ENCODE measurements at places on chromosomes 11 and 22.
A peak's percentile ranks its signal among the peaks of the same experiment; 100 is the strongest.

DNA sequence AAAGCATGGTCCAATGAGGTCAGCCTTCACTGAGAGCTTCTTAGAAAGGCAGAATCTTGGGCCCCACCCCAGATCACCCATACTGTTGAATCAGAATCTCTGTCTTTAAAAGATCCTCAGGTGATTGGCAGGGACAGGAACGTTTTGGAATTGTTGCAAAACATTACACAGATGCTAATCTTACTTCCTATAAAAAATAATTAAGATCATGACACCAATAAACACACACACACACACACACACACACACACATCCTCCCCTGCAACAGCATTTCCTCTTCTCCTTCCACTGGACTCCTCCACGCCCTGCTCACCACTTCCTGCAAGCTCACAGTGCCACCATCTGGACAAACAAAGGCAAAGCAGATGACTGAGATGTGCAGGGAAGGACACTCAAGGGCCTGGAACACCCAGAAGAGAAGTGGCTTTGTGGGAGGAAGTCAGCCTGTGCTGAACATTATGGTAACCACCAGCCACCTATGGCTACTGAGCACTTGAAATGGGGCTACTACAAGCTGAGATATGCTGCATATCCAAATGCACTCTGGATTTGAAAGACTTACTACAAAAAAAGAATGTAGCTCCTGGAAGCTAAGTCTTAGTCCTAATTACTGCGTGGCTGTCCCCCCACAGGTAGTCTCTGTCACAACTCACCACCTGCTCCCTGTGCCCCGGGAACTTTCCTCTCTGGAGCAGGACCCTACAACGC, 65.6 kb downstream of the BTG4 start:
- peak; percentile 28 for DNase-seq

DNA sequence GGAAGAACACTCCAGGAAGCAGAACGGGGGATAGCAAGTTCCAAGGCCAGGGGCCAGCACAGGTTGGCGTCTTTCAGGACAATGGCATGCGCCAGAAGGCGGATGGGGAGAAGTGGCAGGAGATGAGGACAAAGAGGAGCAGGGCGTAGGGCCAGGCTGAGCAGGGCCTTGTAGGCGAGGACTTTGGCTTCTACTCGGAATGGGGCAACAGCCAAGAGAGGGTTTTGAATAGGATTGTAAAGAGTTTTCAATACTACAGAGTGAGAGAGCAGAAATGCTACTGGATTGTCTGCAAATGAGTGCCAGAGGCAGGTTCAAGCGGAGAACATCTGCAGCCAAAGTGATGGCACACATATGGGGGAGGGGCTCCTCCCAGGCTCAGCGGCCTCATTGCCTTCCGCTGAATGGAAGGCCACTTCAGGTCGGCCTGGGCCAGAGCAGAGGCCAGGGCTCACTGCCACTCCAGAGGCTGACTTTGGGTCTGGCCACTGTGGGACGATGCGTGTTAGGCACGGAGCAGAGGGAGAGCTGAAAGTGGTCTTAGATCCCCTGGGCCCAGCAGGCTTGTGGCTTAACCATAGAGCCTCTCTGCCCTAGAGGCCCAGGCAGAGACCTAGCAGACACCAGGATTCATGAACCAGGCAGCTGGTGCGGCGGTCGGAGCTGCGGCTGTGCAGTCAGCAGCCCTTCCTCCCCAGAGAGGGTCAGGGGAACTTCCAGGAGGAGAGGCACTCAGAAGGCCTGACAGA, 118.2 kb downstream of the DSCAML1 start:
- no peak for DNase-seq

DNA sequence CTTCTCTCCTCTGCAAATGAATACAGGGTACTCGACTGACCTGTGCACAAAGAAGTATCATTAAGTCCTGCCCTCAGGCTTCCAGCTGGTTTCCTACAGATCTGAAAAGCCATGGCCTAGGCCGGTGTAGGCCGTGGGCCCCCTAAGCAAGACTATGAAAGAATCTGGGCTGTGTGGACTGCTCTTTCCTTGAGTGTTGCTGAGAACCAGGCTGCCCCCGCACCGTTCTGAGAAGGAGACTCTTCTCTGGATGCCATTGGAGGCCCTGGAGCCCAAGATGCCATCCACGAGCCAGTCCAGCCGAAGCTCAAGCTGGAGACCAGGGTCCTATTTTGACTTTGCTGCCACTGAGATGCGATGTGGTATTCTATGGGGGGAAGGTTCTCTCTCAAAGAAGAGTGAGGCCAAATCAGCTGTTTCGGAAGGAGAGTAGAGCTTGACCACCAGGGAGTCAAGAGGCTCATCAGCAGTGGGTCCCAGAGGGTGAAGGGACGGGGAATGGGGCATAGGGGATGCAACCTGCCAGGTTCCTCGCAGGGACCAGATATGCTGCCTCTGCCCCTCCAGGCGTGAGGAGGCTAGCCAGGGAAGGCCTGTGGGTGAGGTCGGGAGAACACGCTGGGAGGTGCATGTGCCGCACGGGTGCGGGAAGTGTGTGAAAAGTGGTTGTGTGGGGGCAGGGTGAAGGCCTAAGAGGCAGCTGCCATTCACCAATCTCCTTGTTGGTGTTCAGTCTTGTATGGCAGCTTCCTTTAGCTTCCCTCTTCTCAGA, 96.4 kb upstream of the B3GAT1 start:
- no peak for DNase-seq

- DNase-seq, result no peak
Observed at GRCh38 chr22:26023104-26023775, 146.0 kb upstream of the SEZ6L start.

DNA sequence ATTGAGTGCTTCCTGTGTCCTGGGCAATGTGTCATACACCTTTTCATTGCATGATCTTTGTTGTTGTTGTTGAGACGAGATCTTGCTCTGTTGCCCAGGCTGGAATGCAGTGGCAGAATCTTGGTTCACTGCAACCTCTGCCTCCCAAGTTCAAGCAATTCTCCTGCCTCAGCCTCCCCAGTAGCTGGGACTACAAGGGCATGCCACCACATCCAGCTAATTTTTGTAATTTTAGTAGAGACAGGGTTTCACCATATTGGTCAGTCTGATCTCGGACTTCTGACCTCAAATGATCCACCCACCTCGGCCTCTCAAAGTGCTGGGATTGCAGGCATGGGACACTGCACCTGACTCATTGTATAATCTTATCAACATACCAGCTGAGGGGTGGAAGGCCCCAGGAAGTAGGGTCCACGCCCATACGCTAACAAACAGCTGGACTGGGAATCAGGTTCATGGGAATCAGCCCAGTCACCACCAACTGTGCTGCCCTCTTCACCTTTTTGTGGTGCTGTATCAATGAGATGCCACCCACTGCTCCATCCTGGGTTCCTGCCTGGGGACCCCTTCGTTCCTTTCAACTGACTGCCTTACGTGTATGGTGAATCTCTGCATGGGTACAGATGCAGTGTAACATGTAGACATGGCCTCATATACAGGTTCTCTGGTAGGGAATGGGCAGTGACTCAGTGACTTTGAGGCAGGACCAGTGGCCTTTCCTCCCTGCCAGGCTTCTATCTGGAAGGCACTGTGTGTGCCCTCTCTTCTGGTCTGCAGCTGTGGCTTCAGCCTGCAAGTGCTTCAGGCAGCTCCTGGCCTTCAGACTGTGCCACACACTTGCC, 32.5 kb upstream of the YWHAH start:
- DNase-seq, result no peak

DNA sequence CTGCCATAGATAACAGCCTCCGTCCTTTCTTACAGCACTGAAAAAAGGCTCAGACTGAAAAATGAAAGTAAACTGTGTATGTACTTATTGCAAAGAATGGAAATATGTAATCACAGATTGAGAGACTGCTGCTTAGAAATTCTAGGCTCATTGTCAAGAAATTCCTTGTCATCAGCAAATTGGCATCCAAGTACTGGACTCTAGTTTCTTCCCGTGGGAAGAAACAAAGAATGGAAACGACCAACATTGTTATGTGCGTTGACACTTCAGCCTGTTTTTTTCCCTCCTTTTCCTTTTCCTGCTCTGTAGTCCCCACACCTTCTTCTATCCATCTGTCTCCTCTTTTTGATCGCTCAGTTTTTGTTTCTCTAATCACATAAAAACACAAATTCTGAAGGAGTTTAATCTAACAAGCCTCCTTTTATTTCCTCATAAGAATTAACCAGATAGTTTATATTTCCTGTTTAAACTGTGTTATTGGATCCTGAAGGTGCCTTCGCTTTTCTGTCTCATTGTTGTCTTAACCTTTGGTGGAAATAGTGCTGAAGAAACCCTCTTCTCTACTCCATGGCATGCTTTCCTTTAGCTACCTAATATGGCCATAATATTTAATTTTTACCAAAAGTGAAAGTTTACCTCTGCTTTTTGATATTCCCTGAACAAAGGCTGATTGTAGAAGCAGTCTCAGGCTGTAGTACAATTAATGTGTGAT, 20.0 kb upstream of the CASP12 start:
- DNase-seq, result peak; percentile 36

Measured in bone marrow (tissue), 2 donors.